NCI-H2171 treated with DMSO at 0.1 percent for 48 hours (cell line): ENCODE measurements at places on chromosomes 16 and 17.

- no peak for DNase-seq
Observed at GRCh38 chr17:43974382-43975266, 20.9 kb upstream of the PYY start.

GRCh38 chr16:24773771-24774427 lies 44.4 kb downstream of the TNRC6A start:
- no peak for DNase-seq

DNA sequence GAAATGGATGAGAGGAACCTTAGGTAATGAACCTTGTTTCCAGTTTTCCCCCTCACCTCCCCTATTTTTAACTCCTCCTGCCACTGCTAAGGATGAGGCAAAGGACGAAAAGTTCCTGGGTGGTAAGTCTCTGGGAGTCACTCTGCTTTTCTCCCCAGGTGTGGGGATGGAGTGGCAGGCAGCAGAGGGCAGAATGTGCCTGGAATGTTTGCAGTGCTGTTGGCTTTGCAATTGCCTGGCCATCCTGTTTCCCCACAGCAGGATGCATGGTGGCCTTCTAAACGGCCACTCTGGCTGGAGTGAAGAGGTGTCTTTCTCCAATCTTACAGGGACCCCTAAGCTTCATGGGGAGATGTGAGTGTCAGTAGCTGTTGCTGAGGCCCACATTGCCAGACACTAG lies 432.5 kb upstream of the ZFHX3 start:
- DNase-seq: no peak

GRCh38 chr17:11916091-11916490 lies 81.2 kb downstream of the ZNF18 start:
- DNase-seq: no peak

GRCh38 chr16:74271872-74272271 lies 24.7 kb upstream of the PSMD7 start:
- no peak for DNase-seq

DNA sequence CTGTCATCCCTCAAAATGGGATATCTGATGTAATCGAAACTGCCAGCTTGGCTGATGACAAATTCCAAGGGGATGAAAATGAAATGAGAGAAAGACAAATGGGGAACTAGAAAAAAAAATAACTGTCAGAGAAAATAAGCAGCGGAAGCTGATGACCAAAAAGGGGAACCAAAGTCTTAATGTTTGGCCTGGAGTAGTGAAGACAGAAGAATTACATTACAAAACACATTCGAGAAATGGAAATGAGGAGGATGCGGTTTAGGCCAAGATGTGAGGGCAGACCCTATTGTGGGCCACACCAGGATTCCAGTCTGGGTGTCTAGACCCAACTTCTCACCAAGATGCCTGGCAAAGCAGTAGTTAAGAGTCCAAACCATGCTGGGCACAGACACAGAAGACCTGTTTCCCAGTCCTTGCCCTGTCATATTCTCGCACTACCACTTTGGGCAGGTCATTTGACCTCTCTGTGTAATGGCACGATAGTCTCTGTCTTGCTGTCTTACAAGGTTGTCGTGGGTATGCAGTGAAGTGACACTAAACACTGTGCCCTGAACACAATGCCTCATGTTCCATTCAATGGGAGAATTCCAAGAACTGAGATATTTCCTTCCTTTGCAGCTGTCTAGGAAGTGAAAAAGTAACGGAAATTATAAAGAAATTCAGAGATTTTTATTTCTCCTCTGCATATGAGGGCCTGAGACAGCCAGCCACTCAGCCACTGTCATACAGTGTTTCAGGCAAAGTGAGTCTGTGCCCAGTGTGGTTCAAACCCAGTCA lies 12.3 kb upstream of the CCL2 start:
- DNase-seq: no peak

- peak; percentile 29 for DNase-seq
Observed at GRCh38 chr16:48903039-48903438, 293.1 kb upstream of the N4BP1 start.

GRCh38 chr17:57572062-57572461 lies 173.0 kb downstream of the CCDC182 start:
- DNase-seq: peak; percentile 59
